T-helper 2 cell (primary cell): ENCODE measurements at places on chromosomes 6 and 20.

- no peak for DNase-seq
Measured at GRCh38 chr6:36263390-36264000, 6.4 kb upstream of the PNPLA1 start.

- no peak for DNase-seq
Measured at GRCh38 chr6:78231002-78231401, 578.2 kb downstream of the MEI4 start.

- DNase-seq: no peak
Measured at GRCh38 chr20:5357946-5358345, 41.2 kb upstream of the PROKR2 start.

GRCh38 chr6:152416652-152417051 is 220.5 kb downstream of the SYNE1 start:
- DNase-seq: no peak
